ENCODE measurements at places on chromosomes 13 and 19.

- no peak for DNase-seq
Measured at GRCh38 chr13:73399347-73400216, 340.8 kb downstream of the KLF5 start.

DNA sequence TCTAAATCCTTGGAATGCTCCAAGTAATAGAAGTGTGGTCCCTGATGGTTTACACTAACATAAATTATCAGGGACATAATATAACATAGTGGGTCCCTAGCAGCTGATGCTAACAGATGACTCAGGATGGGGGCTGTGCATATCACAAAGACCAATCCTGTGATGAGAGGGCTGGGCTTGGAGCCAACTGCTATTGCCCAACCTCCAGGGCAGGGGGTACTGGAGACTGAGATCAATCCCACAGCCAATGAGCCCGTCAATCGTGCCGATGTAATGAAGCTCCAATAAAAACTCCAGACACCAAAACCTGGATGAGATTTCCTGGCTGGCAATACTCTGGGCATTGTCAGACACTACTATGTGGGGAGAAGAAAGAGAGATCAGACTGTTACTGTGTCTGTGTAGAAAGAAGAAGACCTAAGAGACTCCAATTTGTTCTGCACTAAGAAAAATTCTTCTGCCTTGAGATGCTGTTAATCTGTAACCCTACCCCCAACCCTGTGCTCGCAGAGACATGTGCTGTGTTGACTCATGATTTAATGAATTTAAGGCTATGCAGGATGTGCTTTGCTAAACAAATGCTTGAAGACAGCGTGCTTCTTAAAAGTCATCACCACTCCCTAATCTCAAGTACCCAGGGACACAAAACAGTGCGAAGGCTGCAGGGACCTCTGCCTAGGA lies 33.4 kb downstream of the ABCC4 start:
- DNase-seq: no peak

- no peak for DNase-seq
Measured at GRCh38 chr13:101567841-101568240, 115.4 kb downstream of the ITGBL1 start.

DNA sequence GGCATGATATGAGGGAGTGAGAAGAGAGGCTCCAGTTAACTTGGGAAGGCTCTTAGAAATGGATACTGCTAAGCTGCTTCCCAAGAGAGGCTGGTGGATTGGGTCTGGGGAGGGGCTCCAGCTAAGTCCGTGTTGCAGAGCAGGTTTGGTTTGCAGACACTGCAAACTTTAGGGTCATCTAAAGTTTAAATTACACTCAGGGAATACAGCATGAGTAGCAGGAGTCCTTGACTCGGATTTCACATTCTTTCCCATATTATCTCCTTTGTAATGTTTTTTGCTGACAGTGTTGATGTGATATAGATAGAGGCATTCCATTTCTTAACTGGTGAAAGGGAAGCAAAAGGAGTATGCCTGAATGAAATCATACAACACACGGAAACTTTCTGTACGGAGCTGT lies 31.9 kb downstream of the SGCG start:
- no peak for DNase-seq

- DNase-seq: no peak
Measured at GRCh38 chr13:23359882-23360281, 73.6 kb downstream of the SACS start.

- no peak for DNase-seq
Measured at GRCh38 chr13:77555246-77555645, 19.7 kb downstream of the SCEL start.

DNA sequence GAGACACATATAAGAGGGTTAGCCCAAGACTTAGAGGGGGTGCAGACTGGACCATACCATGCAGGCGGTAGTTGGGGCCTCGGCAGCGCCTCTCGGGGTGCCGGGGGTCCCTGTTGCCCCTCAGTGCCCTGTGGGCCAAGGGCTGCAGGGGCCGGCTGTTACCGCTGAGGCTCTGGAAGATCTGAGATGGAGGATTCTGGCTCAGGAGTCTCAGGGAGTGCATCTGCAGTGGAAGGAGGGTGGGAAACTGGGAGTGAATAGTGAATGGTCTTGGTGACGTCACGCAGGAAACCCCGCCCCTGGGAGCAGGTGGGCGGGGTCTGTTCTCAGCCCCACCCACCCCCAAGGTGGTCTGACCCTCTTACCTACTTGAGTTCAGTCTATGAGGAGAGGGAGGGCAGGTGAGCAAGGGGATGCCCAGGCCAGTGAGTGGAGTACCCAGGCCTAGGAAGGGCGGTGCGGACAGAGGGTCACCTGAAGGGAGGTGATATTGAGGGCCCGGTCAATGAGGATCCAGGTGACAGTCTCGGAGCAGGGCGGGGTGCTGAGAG lies 1.7 kb upstream of the DBP start:
- DNase-seq: no peak

DNA sequence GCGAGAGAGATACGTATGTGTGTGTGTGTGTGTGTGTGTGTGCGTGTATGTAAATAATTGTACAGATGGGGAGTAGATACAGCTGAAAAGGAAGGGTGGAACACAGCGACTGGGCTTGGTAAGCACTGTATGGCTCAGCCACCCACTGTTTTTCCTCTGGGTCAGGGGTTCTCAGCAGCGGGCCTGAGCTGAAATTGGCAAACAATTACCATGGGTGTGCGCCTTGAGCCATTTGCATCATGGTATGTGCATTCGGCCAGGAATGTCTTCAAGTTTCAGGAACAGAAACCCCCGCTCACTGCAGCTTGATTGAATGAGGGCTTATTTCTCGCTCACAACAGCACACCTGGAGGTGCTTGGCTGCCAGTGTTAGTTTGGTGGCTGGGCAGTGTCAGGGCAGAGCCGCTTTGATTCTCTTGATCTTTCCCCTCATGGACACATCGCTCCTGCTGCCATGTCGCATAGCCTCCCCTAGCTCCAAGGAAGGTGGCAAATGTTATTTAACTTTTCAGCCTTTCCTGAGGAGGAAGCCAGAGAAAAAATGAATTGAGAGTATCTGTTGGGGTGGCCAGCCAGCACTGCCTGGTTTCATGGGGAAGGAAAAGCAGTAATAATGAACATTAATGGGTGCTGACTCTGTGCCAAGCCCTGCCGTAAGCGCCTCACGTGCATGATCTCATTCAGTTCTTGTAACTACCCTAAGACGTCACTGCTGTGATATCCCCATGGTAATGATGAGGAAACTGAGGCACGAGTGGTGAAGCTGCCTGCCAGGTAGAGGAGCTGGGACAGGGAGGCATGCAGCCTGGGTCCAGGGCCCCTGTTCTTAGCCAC lies 126.9 kb downstream of the SIPA1L3 start:
- DNase-seq: peak; percentile 98

DNA sequence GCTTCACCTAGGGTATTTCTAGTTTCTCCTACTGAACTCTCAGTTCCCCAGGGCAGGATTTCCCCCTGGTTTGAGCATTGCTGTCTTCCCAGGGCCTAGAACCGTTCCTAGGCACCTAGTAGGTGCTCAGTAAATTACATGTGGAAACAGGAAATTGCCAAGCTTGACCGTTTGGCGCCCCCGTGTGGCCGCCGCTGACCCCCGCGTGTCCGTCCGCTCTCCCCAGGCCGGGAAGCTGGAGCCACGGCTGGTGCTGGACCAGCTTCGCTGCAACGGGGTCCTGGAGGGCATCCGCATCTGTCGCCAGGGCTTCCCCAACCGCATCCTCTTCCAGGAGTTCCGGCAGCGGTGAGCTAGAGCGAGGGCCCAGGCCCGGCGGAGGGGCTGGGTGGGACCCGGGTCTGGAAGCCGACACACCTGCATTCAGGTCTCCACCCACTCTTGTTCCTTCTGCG lies 55.5 kb downstream of the MYH14 start:
- peak; percentile 65 for DNase-seq

DNA sequence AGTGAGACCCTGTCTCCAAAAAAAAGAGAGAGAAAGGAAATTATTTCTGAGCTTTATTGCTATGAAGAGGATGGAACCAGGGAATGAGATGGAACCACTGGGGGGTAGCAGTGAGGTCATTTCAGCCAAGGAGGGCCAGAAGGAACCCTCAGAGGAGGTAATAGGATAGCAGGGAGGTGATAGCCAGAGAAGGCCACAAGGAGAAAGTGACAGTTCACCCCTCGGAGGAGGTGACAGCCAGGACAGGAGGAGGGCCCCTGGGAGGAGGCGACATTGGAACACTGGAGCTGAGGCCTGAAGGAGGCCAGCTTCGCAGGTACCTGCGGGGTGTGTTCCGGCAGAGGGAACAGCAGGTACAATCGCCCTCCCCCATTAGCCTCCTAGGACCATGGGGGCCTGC lies 675 bp upstream of the PGPEP1 start:
- DNase-seq: no peak

GRCh38 chr13:91764527-91764926 lies 366.1 kb downstream of the GPC5 start:
- no peak for DNase-seq

DNA sequence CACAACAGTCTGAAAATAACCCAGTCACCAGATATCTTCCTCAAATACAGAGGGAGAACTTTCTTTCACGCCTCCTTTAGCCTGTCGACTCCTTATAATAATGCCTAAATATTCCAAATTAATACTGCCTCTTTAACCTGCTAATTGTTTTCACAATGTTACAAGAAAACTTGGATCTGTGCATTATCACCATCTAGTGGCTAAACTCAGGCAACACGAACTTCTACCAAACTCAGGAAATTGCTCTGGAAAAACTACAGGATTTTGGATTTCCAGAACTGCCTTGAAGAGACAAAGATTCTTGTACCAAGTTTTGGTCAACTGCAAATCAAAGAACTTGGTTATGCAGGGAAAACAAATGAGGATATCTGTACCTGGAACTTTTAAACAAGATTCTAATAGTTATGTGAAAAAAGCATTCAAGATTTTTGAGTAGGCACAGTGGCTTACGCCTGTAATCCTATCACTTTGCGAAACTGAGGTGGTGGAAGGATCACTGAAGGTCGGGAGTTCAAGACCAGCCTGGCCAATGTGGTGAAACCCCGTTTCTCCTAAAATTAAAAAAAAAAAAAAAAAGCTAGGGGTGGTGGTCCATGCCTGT lies 10.8 kb downstream of the CLN5 start:
- peak; percentile 58 for DNase-seq

GRCh38 chr13:61954092-61954491 lies 538.4 kb upstream of the PCDH20 start:
- DNase-seq: peak; percentile 61

GRCh38 chr19:33175886-33176669 lies 18.1 kb upstream of the LRP3 start:
- peak; percentile 52 for DNase-seq

GRCh38 chr19:39362682-39363657 lies 20.7 kb downstream of the SAMD4B start:
- DNase-seq: no peak

DNA sequence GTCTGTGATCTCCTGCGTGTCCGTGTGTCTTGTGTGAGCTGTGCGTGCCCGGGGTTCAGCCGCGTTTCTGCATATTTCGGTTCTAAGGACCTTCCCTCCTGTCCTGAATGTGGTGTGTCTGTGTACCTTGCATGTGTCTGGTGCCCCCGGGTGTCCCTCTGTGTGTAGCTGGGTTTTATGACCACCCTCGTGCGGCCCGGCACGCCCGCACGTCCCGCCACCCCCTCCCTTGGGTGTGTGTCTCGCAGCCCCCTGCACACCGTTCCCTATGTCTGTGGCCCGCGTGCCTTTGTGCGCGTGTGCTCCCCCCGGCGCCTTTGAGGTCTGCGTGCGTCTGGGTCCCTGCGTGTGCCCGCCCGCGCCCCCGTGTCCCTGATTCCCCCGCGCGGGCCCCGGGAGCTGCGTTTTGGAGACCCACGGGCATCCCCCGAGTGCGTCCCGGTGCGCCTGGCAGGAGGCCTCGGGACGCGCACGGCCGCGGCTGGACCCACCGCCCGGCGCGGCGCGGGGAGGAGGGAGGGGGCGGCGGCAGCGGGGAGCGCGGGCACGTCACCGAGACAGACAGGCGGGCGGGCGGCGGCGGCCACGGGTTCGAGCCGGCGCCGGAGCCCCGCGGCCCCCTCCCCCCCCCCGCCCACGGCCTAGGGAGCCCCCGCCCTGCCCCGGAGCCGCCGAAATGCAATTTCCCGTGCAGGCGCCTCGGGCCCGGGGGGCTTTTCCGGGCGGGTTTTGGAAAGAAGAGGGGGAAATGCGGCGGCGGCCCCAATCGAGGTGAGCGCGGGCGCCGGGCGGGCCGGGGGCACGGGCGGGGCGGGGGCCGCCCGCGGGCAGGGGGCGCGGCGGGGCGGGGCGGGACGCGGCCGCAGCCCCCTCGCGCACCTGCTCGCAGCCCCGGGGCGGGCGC lies 12.0 kb upstream of the NANOS3 start:
- no peak for DNase-seq

DNA sequence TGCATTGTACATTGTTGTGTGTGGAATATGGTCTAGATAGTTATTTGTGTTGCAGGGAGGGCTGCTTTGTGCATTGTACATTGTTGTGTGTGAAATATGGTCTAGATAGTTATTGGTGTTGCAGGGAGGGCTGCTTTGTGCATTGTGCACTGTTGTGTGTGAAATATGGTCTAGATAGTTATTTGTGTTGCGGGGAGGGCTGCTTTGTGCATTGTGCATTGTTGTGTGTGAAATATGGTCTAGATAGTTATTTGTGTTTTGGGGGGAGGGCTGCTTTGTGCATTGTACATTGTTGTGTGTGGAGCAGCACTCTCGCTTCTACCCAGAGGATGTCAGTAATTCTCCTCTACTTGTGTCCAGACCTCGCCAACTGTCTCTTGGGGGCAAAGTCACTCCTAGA lies 36.3 kb upstream of the ZNF835 start:
- DNase-seq: no peak

DNA sequence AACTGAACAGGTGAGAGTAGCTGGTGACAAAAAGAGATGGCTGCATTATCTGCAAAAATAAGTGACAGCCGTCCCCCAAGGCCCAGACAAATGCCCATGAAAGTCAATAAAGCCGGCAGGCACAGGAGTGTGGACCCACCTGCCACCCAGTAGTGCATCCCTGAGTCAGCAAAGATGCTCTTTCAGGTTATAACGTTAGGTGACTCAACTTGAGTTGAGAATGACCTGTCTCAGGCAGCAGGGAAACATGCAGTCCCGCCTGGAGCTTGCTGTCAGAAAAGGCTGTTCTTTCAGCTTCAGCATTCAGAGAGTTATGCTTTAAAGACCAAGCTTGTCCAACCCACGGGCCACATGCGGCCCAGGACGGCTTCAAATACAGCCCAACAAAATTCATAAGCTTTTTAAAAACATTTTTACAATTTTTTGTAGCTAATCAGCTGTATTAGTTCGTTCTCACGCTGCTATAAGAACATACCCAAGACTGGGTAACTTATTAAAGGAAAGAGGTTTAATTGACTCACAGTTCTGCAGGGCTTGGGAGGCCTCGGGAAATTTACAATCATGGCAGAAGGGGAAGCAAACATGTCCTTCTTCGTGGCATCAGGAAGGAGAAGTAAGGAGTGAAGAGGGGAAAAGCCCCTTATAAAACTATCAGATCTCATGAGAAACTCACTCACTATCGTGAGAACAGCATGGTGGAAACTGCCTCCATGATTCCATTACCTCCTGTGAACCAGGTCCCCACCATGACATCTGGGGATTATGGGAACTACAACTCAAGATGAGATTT lies 110.4 kb downstream of the RAB20 start:
- DNase-seq: no peak
